ENCODE measurements at places on chromosomes 12 and 14.

DNA sequence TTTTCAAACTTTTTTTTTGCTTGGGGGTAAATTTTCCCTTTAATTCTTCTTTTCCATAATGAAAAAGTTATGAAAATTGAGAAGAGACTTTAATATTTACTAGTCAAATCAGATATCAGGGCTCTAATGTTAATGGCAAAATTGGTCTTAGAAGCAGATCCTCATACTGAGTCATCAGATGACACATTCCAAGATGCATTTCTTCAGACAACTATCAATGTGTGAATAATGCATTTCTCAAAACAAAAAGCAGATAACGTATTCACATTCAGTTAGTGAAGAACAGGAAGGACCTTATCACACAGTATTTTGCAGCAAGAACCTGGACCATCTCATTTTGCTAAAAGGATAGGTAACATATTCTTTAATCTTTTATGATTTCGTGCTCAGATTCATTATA is 130.7 kb downstream of the GPHN start:
- DNase-seq: no peak

GRCh38 chr12:50600364-50600763 is 95.6 kb downstream of the DIP2B start:
- no peak for DNase-seq

DNA sequence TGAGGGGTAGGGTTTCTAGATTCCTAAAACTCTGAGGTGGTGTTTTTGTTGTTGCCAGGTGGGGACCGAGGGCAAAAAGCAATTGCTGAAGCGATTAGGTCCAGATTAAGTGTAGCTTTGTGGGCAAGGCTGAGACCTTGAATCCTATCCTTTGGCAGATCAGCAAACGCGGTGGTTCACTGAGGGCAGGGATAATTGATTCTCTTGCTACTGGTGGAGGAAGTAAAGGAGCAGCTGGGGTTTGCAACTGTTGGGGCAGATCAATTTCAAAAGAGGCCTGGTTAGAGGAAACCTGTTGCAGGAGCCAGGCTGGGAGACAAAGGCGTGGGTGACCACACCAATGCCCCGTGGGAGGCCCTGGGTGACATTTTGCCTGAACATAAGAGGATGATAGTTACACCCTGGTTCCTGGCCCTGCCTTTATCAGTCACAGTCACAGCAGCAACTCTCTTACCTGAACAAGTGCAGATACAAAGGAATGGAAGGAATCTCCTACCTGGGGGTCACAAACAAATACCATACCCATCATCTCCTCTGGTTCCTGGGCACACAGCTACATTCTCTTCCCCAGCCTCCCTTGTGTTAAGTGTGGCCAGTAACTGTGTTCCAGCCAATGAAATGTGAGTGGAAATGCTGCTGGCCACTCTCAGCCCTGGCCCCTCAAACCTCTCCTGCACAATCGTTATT is 43.3 kb upstream of the RASSF3 start:
- no peak for DNase-seq

GRCh38 chr14:89987161-89987475 is 31.4 kb downstream of the TDP1 start:
- DNase-seq: no peak

GRCh38 chr12:15318841-15319240 is 3.5 kb upstream of the PTPRO start:
- no peak for DNase-seq

GRCh38 chr12:115313929-115314328 is 630.0 kb upstream of the TBX3 start:
- no peak for DNase-seq

- DNase-seq: peak; percentile 85
Observed at GRCh38 chr12:123106640-123107359, 44.1 kb downstream of the PITPNM2 start.

DNA sequence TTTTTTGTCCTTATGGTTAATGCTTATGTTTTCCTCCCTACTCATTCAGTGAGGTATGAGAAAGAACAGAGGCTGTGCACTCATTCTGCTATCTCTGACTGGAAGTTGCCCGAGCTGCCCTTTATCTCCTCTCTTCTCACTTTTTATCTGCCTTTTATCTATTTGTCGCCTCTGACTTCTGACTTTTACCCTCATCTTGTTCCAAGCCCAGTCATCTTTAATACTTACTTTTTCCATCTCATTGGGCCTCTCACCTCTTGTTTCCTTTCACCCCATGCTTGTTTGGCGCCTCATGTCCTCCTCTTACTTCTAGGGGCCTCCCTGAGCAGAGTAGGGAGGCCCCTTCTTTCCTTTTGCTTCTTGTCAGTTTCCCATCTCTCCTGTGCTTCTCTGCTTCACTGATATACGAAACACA is 50.7 kb downstream of the DIP2B start:
- no peak for DNase-seq

GRCh38 chr12:19506497-19506896 is 67.2 kb downstream of the AEBP2 start:
- DNase-seq: no peak

DNA sequence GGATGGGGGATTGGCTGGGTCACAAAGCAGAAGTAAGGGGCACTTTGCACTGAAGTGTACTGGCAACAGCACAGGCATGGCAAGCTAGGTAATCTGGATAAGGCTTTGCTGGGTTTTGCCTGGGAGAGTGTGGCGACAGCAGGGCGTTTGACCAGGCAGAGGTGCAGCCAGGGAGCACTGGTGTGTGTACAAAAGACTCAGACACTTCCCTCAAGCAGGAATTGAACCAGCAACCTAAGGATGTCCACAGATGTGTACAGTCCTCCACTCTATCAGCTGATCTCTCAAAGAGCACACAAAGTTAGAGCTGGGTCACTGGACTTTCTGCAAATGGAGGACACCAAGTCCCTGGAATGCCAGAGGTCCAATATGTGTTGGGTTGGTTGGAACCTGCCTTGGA is 15.4 kb upstream of the RNASE4 start:
- no peak for DNase-seq

- DNase-seq: no peak
Observed at GRCh38 chr12:94660436-94660835, 10.1 kb upstream of the TMCC3 start.

Measured in activated CD4-positive, alpha-beta memory T cell treated with anti-CD3 and anti-CD28 coated beads, Interleukin-2, amount 10 ng/mL, durations not matched to agents 7 days and 5 days (primary cell).